ENCODE measurements at places on chromosomes 2 and 18.

DNA sequence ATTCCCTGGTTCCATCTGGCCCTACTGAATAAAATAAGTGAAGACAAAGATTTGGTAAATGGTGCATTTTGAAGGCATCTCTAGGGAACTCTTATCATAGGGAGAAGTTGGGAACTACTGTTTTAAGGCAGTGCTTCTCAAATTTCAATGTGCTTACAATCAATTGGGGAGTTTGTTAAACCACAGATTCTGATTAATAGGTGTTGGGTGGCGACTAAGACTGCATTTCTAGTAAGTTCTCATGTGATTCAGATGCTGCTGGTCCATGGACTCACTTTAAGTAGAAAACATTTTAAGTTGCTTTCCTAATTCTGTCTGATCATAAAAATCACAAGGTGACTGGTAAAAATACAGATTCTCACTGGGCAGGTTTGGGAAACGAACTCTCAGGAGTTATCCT lies 14.6 kb downstream of the FARSB start:
- no peak for DNase-seq

- DNase-seq, result no peak
These were observed 31.1 kb upstream of the INHBB start for GRCh38 chr2:120314690-120315366.

DNA sequence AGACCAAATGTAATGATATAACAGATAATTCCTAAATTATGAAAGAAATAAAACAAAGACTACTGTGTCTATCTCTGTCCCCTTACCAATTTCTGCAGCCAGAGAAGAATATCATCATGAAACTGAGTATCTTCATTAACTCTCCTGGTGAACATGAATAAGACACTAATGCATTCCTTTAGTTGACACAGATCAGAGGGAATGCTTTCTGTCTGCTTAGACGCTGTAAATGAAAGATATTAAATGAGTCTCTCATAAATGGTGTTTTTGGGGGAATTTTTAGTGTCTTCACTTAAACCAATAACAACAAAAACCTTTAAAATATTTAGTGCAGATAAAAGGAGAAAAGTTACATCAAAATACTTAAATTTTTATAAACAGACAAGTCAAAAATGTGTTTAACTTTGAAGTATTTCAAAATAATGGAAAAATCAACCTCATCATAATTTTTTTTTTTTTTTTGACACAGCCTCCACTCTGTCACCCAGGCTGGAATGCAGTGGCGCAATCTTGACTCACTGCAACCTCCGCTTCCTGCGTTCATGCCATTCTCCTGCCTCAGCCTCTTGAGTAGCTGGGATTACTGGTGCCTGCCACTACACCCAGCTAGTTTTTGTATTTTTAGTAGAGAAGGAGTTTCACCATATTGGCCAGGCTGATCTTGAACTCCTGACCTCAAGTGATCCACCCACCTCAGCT lies 16.0 kb downstream of the EPG5 start:
- no peak for DNase-seq

DNA sequence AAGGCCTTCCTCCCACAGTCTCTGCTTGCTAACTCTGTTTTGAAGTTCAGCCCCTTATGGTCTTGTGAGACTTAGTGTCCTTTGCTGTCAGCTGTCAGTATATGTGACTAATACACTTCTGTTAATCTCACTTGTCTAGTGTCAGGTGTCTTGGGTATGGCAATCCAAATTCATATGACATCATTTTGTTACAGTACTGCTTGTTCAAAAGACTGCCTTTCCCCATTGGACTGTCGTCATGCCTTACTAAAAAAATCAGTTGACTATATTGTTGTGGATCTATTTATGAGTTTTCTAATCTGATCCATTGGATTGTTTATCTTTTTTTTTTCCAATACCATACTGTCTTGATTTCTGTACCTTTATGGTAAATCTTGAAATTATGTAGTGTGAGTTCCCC lies 611.4 kb upstream of the HS6ST1 start:
- DNase-seq, result no peak

DNA sequence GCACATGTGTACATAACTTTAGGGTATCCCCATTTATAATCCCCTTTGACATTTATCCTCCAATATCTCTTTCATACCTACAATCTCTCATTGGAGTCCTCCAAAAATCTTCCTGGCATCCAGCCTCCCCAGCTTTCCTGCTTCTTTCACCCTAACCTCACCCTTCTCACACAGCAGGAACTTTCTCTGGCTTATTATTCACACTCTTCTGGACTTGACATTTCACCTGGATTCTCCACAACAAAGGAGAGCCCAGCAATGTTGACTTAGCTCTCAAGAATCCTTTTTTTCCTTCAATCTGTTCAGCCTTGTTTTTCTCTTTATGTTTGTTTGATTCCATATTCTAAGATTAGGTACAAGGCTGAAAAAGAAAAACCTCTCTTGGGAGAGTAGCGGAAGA lies 783.6 kb upstream of the ACVR2A start:
- no peak for DNase-seq

All from liver (tissue), 10 donors.